ENCODE measurements at places on chromosomes 4 and X.

DNA sequence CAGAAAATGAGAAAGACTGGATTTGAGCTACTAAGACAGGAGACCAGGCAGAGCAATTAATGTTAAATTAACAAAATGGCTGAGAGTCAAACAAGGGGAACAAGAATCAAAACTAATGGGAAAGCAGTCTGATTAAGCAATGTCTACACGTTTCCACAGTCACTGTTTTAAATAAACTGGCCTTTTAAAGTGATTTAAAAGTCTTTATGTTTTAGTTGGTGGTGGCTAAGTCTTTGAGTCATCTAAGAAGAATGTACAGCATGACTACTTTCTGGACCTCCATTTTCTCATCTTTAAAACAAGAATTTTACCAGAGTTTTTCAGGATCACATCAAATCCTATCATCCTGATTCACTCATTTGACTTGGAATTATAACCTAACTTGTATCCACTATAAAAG lies 233.8 kb downstream of the ENOX2 start:
- no peak for DNase-seq

- peak; percentile 61 for DNase-seq
Observed at GRCh38 chr4:85474818-85475630, at the start of gene ARHGAP24. Gene ARHGAP24, plus strand, starts transcription at chr4:85475150.

DNA sequence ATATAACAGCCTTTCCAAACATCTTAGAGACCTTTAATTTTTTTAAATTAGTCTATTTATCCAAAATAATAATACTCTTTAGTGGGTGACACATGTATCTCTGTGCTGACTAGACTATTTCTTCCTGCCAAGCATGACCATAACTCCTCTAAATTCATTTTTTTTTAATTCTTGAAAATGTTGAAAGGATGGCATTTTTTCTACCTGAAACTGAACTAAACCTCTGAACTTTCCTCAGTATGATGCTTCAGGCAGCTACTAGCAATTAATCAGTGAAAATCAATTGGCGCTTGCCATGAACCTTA lies 42.4 kb upstream of the PDLIM5 start:
- no peak for DNase-seq

DNA sequence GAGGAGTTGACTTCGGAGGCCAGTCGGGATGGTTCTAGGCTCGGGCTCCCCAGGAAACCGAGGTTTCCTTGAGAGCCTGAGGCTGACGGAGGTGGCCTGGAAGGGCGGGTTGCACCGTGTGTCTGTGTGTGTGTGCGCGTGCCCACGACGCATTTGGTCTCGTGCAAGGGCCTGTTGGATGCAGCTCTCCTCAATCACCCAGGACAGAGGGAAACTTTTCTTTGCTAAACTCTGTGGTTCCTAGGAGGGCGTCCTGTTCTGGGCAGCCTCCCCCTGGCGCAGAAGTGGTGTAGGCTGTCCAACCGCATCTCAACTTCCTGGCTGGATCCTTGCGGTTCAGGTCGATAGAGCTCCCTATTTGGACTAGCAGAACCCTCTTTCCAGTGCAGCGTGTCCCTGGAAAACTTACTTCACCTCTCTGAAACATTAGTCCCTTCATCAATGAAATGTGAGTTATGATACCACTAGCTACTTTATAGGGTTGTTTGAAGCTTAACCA lies 973 bp downstream of the STK32B start:
- no peak for DNase-seq

DNA sequence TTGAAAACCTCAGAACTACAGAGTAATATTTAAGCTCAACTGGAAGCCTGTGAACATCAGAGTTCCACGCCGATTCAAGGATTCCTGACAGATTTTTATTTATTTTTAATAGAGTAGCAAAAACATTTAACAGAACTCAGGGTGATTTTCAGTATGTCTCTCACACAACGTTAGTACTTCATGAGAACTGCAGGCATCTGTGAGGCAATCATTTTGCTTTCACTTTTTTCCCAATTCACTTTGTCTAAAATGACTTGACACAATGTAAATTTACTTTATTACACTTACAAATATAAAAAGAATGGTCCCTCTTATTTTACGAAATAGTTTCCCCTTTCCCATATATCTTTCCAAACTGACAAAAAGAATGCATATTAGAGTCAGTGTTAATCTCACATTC lies 869.5 kb upstream of the EPHA5 start:
- DNase-seq: no peak

DNA sequence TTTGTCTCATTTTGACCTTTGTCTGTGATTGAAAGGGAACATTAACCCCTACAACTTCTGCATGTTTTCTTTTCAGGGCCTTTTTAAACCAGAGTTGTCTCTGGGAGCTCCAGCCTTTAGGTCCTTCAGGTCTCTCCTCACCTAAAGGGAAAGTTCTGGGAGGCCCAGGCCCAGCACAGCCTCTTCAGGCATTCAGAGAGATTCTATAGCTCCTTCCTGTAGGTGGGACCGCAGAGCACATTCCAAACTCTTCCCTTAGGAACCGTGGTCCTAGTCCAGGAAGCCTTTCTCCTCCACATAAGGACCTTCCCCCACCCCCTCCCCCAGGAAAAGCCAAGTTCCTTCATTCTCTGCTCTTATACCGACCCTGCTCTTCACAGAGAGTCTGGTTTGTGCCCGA lies 14.9 kb downstream of the NKX6-1 start:
- DNase-seq: no peak

DNA sequence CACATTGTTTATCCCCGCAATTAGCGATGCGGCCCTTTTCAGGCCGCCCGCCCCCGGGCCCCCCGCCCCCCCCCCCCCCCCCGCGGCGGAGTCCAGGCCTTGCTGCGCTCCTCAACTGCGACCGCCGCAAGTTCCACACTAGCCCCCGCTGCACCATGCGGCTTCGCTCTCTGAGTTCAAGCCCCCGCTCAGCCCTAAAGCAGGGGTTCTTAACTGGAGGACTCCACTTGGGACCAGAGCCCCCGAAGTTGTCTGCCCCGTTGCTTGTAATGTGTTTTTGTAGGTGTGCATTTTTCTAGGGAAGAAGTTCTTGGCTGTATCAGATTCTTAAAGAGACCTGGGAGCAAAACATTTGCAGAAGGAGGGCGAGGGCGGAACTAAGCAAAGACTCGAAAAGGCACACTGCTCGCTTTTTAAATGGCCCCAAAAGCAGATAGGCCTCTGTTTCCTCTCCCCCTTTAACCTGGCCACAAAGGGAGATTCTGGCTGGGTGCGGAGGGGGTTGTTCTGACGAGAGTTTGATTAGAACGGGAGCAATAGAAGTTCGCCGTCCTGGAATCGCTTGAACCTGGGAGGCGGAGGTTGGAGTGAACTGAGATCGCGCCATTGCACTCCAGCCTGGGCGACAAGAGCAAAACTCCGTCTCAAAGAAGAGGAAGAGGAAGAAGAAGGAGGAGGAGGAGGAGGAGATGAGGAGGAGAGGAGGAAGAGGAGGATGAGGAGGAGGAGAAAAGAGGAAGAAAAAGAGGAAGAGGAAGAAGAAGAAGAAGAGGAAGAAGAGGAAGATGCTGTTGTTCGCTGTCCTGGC lies 2.3 kb upstream of the MSX1 start:
- DNase-seq: no peak

DNA sequence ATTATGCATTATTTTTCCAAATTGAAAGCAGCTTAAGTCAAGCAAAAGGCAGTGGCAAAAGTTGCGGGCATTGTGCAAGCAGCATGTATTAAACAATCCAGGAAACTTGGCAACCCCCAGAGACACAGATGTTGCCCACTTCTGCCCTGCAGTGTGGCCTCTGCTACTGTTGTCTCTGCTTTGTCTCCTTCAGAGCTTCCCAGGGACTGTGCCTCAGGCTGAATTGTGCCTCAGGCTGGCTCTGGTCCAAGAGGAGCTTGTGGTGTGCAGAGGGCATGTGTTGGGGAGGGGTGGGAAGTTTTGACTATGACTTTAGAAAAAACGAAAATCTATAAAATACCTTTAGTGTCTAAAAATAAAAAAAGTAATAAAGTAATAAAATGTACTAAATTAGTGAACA lies 201.4 kb downstream of the CCSER1 start:
- DNase-seq: no peak

- DNase-seq: no peak
Observed at GRCh38 chr4:165077034-165077578, 23.4 kb downstream of the TRIM75 start.

- no peak for DNase-seq
Observed at GRCh38 chr4:122005064-122005755, 53.4 kb upstream of the TRPC3 start.

- DNase-seq: no peak
Observed at GRCh38 chr4:128335541-128335940, 47.9 kb upstream of the PGRMC2 start.

- DNase-seq: no peak
Observed at GRCh38 chrX:104707042-104707441, 141.0 kb downstream of the IL1RAPL2 start.

- peak; percentile 48 for DNase-seq
Observed at GRCh38 chr4:41887821-41888686, 47.2 kb upstream of the TMEM33 start.

DNA sequence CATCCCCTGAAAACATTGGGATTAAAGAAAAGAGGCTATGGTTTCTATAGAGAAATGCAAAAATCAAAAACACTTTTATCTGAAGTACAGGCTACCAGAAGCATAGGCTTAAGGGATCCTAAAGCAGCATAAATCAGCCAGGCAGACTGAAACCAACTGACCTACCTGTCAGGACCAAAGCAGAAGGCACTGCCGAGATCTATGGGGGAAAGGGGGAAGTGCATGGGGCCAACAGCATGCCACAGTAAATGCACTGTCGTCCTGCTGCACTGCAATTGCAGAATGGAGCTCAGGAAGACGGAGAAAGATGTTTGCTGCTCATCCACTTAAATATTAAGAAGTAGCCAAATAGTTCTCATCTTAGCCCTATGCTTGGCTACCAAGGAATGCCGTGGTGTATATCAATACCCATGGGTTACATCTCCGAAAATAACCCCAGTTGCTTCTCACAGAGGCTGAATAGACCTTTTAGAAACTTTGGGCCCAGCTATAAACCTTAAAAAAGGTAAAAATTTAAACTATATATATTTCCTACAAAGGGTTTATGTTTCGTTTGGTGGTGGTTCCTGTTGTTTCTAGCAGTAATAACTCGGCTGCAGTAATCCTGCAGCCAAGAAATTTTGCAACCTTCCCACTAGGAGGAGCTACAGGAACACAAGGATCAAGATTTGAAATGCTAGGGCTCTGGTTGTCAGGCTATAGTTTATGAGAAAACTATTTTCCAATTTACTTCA lies 312.2 kb upstream of the DIAPH2 start:
- DNase-seq: peak; percentile 15

- DNase-seq: peak; percentile 89
Observed at GRCh38 chr4:78938868-78939666, at the start of gene PAQR3. Gene PAQR3, minus strand, starts transcription at chr4:78939438. Its CDS starts 214 bp downstream, at chr4:78939224.

DNA sequence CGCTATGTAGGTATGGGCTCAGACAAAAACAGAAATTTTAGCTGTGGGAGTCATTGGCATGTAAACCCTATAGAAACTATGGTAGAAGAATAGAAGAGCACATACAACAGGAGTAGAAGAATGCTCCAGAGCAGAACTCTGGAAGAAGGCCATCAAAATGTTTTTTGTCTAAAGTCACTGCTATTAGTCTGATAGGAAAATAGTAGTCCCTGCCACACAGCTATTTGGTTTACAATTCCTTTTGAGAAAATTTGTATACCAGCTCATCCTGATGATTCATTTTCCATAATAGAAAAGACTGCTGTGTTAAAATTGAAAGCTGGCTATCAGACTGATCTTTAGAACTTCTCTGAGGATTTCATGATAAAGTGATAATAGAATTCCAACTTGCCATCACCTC lies 32.8 kb upstream of the ADAD1 start:
- DNase-seq: no peak

- DNase-seq: no peak
Observed at GRCh38 chr4:78737035-78737434, 39.1 kb upstream of the BMP2K start.

DNA sequence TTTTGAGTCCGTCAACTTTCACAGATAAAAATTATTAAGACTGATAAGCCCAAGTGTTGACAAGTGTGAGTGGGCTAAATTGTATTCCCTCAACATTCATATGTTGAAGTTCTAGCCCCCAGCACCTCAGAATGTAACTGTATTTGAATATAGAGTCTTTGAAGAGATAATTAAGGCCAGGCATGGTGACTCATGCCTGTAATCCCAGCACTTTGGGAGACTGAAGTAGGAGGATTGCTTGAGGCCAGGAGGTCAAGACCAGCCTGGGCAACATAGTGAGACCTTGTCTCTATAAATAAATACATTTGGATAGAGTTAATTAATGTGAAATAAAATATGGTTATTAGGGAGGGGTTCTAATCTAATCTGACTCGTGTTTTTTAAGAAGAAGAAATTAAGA lies 29.7 kb upstream of the SLC25A4 start:
- no peak for DNase-seq
